CD4-positive, alpha-beta memory T cell (primary cell): ENCODE measurements at places on chromosomes 7 and 10. TPM values are rescaled to one million over a fixed set of nuclear protein-coding genes. Genes with fewer than 3 reads are reported as not detected.

DNA sequence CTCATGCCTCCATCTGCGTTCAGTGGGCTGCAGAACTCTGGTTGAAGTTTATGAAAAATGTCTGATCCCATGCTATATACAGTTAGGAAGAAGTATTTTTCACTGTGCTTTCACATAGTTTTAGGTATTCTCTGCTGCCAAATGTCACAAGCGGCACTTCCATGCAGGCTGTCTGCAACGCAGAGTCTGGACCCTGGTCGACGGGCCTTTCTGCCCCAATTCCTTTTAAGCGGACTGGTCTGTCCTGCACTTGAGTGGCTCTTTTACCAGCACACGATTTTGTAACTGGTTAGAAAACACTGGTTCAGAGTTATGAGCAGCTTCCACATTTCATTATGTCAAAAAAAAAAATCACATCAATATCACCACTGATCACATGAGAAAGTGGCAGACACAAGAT, 143.0 kb downstream of the DIP2C start:
- H3K27ac ChIP-seq, result no peak overlapping the region
- DNase-seq, result no peak
- H3K27me3 ChIP-seq, result peaks cover 4% of the 10 kb centered on the region
- no peaks in the 10 kb centered on the region for H3K36me3 ChIP-seq
- H3K4me1 ChIP-seq, result no peaks in the 10 kb centered on the region

- no peaks in the 10 kb centered on the region for H3K4me1 ChIP-seq
- no peaks in the 10 kb centered on the region for H3K27me3 ChIP-seq
- peaks cover 5% of the 10 kb centered on the region for H3K36me3 ChIP-seq
Observed at GRCh38 chr7:107505997-107506673, 36.3 kb downstream of the GPR22 start.

DNA sequence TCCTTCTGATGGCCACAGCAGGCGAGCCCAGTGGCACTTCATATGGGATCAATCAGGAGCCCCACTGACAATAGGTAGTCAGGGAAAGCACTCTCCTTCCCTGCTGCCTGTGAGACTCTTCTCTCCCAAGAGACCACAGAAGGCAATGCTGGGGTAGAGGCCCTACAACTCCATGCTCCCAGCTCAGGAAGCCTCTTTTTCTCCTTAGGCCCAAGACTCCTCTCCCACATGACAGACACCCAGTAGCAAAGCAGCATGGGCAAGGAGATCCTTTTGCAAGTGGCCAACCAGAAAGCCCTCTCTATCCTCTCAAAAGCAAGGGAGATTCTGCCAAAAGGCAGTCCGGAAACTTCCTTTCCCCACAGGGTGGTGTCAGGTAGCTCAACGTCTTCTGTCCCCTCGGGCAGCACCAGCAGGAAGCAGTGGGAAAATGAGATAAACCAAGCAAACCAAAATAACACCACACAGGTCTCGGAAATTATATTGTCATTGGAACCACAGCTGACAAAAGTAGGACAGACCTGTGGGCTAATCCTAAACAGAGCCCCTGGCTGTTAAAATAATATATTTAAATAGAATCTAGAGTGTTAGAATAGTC, 172.7 kb upstream of the GDF10 start:
- no peak overlapping the region for H3K4me3 ChIP-seq
- no peaks in the 10 kb centered on the region for H3K4me1 ChIP-seq

NUDT5 gene
- total RNA-seq, result 61.2 TPM

HOGA1 gene
- not detected for total RNA-seq

GRCh38 chr7:47326808-47327207, 255.1 kb downstream of the TNS3 start:
- H3K4me1 ChIP-seq, result no peaks in the 10 kb centered on the region
- DNase-seq, result no peak
- no peak overlapping the region for H3K27ac ChIP-seq
- H3K27me3 ChIP-seq, result no peaks in the 10 kb centered on the region
- H3K36me3 ChIP-seq, result no peaks in the 10 kb centered on the region

- no peak overlapping the region for H3K27ac ChIP-seq
- H3K27me3 ChIP-seq, result no peaks in the 10 kb centered on the region
- H3K4me1 ChIP-seq, result peaks cover 16% of the 10 kb centered on the region
Observed at GRCh38 chr7:42915356-42915755, 3.5 kb upstream of the C7orf25 start.

TAS2R5 gene
- 4.9 TPM for total RNA-seq

DNA sequence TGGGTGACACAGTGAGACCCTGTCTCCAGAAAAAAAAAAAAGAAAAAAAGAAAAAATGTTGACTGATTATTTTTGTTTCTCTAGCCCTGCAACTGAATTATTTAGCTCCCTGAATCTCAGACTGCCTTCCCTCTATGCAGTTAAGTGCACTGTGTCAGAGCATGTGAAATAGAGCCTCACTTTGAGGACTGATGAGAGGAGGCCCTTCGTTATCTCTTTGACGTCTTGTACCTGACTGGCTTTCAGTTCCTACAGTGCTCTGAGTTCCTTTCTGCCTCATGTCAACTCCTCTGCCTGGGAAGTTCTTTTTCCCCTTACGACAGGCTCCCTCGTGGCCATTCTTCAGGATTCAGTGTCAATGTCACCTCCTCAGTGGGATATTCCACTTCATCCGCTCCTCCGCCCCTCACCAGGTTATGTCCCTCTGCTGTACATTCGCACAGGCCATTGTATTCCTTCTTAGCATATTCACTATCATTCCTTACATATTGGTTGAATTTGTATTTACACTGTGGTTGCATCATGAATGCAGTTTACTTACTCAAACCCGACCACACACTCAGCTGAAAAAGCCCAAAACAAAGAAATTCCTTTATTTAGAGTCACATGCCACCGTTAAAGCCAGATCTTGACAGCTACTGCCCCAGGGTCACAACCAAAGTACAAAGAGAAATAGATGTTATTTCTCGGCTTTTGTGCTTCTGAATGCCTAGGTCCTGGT, 18.1 kb upstream of the CAMK2G start:
- no peaks in the 10 kb centered on the region for H3K4me1 ChIP-seq
- H3K4me3 ChIP-seq, result no peak overlapping the region
- no peaks in the 10 kb centered on the region for H3K36me3 ChIP-seq
- no peak overlapping the region for H3K27ac ChIP-seq
- H3K27me3 ChIP-seq, result no peaks in the 10 kb centered on the region

DNA sequence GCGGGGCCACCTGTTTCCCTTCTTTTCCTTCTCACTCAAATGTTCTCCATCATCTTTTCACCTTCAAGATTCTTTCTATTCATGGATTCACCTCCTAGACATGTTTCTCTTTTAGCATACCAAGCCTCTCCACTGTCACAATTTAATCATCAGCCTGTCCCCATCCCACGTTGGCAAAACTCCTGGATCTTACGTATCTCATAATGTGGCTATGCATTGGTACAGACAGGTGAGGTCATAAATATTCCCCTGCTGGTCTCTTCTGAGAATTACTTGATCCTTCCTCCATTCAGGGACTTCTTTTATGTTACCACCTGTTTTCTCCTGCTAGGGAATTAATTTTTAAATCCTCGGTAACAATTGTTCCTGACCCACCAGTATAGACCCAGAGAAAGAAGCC, 262.6 kb upstream of the NEBL start:
- no peak for DNase-seq
- no peaks in the 10 kb centered on the region for H3K27me3 ChIP-seq
- H3K36me3 ChIP-seq, result no peaks in the 10 kb centered on the region
- H3K4me3 ChIP-seq, result no peak overlapping the region
- H3K4me1 ChIP-seq, result no peaks in the 10 kb centered on the region
- no peak overlapping the region for H3K27ac ChIP-seq

GRCh38 chr7:150957133-150958020, 20.7 kb downstream of the KCNH2 start:
- peaks cover 9% of the 10 kb centered on the region for H3K4me1 ChIP-seq
- no peak overlapping the region for H3K27ac ChIP-seq
- no peaks in the 10 kb centered on the region for H3K36me3 ChIP-seq
- peaks cover 7% of the 10 kb centered on the region for H3K27me3 ChIP-seq

GRCh38 chr10:22992075-22992474, 64.2 kb downstream of the ARMC3 start:
- DNase-seq, result peak; percentile 16
- no peaks in the 10 kb centered on the region for H3K27me3 ChIP-seq
- H3K4me3 ChIP-seq, result no peak overlapping the region
- no peaks in the 10 kb centered on the region for H3K36me3 ChIP-seq

PNLIPRP3 gene
- not detected for total RNA-seq

DNA sequence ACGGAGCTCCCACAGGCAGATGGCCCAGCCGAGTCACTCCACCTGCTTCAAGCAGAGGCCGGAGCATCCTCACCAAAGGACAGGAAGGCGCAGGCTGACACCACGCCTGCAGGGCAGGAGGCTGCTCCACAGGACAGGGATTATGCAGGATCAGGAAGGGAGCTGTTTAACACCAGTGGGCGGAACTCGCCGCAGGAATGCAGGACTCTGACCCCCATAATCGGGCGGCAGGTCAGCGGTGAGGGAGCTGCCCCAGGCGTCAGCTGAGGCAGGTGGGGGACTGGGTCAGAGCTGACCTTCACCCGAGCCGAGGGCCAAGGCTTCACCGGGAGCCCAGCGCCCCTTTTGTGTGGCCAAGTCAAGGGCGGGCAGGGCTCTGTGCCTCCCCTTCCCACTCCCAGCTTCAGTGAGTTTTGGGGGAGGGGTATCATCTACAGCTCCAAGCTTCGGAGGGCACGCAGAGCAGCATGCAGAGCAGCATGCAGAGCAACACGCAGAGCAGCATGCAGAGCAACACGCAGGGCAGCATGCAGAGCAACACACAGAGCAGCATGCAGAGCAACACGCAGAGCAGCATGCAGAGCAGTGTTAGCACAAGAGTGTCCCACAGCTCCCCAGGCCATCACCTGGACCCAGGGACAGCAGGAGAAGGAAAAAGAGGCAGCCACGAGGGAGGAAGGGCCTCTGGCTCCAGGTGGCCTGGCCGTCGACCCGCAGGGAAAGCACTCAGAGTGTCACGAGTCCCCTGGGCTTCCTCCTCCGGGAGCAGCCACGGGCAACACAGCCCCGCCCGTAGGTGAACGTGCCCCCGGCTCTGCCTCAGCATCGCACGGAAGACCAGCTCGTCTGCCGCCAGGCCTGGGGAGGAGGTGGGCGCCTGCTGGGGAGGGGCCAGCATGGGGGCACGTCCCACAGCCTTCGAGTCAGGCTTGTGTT, 151.7 kb upstream of the PPP2R2D start:
- DNase-seq, result no peak
- H3K27me3 ChIP-seq, result no peaks in the 10 kb centered on the region
- no peaks in the 10 kb centered on the region for H3K36me3 ChIP-seq

GRCh38 chr10:126108693-126109092, 212.3 kb downstream of the FANK1 start:
- no peak overlapping the region for H3K4me3 ChIP-seq
- DNase-seq, result no peak
- no peaks in the 10 kb centered on the region for H3K36me3 ChIP-seq
- no peaks in the 10 kb centered on the region for H3K4me1 ChIP-seq

KIFBP gene
- 17.9 TPM for total RNA-seq

GRCh38 chr7:49776994-49777393, 3.6 kb downstream of the VWC2 start:
- no peak for DNase-seq
- H3K4me3 ChIP-seq, result no peak overlapping the region
- H3K27me3 ChIP-seq, result no peaks in the 10 kb centered on the region
- H3K36me3 ChIP-seq, result no peaks in the 10 kb centered on the region
- no peaks in the 10 kb centered on the region for H3K4me1 ChIP-seq

GRCh38 chr7:45112648-45113047, 1.2 kb upstream of the TBRG4 start:
- peaks cover 18% of the 10 kb centered on the region for H3K36me3 ChIP-seq
- peak overlapping the region; percentile 87 for H3K27ac ChIP-seq
- H3K4me3 ChIP-seq, result no peak overlapping the region
- H3K27me3 ChIP-seq, result no peaks in the 10 kb centered on the region
- no peak for DNase-seq

GRCh38 chr10:31383810-31384588, 65.0 kb downstream of the ZEB1 start:
- no peak for DNase-seq
- H3K27ac ChIP-seq, result no peak overlapping the region
- H3K36me3 ChIP-seq, result peaks cover 11% of the 10 kb centered on the region

DNA sequence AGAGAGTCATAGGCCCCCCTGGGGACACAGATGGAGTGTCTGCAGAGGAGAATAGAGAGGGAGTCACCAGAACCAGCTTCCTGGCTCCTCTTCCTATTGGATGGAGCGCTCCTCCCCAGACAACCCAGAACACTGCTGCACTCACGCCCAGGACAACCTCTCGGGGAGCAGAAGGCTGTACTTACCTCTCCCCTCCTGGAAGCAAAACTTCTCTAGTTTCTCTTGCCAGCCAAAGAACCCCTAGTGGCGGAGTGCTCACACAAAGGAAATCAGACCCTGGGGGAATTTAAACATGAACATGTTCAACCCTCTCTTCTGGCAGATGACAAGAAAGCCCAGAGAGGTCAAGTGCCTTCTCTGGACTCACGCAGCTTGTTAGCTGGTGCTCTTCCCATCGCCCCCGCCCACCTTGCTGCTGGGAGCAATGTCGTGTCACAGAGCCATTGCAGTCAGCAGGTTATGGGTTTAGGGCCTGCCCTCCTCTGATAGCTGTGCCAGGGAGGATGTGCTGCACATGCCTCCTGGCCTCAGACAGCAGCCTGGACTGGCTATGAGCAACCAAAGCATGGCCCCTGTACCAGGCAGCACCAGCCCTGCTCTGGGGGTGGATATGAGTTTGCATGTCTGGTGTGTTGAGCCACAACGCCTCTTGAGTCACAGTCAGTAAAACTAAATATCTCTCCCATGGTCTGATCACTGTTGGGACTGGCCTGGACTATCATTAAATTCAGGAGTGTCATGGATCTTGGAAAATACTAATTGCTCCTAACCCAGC, 84.4 kb downstream of the SLIT1 start:
- no peak overlapping the region for H3K27ac ChIP-seq
- no peaks in the 10 kb centered on the region for H3K27me3 ChIP-seq
- H3K36me3 ChIP-seq, result no peaks in the 10 kb centered on the region
- DNase-seq, result no peak

DNA sequence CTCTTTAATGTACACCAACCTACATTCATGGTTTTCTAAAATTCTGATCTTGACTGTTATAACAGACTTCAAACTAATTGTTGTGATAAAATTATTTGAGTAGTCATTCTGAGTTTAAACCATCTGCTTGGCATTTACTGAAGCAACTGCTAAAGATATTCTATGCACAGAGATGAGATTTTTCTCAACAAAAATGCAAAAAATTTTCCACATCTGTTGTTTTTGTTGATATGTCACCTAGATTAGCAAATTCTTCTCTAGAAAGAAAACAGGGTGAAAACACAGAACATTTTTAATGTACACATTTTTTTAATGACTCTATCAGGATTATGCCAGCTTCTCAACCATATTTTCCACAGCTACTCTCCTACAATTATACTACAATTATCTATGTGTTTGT, 42.7 kb downstream of the ARHGAP12 start:
- H3K4me3 ChIP-seq, result no peak overlapping the region
- no peak for DNase-seq
- H3K36me3 ChIP-seq, result no peaks in the 10 kb centered on the region
- no peak overlapping the region for H3K27ac ChIP-seq
- no peaks in the 10 kb centered on the region for H3K4me1 ChIP-seq

DNA sequence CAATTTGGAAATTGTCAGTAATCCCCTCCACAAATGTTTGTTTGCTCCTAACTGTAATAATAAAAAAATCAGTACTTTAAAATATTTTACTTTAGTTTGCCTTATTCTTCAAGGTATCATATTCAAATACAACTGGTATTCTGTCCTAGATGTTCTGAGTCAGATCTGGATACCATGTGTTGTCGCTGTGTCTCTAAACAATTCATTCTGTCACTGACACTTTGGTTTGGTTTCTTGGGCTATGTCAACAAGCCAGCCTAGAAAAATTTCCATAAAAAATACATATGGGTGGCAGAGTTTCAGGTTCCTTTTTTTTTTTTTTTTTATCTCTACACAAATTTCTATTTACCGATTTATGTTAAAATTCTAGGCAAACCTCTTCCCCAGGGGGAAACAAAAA, 33.2 kb upstream of the SEMA3D start:
- no peak for DNase-seq
- H3K36me3 ChIP-seq, result no peaks in the 10 kb centered on the region
- H3K4me3 ChIP-seq, result no peak overlapping the region
- no peaks in the 10 kb centered on the region for H3K4me1 ChIP-seq
- H3K27me3 ChIP-seq, result no peaks in the 10 kb centered on the region
